ENCODE measurements at places on chromosomes 16 and 17. TPM values are rescaled to one million over a fixed set of nuclear protein-coding genes. Genes with fewer than 3 reads are reported as not detected.

MMP25 gene
- 0.54 TPM for total RNA-seq

ANKRD40CL gene
- not detected for total RNA-seq

GCGR gene
- not detected for total RNA-seq

MEOX1 gene
- total RNA-seq: 8.6 TPM

PLLP gene
- 0.06 TPM for total RNA-seq

TEDC2 gene
- 21.1 TPM for total RNA-seq

CAPNS2 gene
- not detected for total RNA-seq

MYH1 gene
- total RNA-seq: not detected

NOXO1 gene
- not detected for total RNA-seq

SLC6A2 gene
- not detected for total RNA-seq

ZNF232 gene
- total RNA-seq: 17.7 TPM

CCL11 gene
- not detected for total RNA-seq

USP31 gene
- 2.4 TPM for total RNA-seq

KCNG4 gene
- not detected for total RNA-seq

ALOX15 gene
- not detected for total RNA-seq

CRYBA1 gene
- total RNA-seq: not detected

TMEM100 gene
- total RNA-seq: 0.06 TPM

G6PC3 gene
- total RNA-seq: 22.6 TPM

KRT32 gene
- 0.06 TPM for total RNA-seq

ABCC12 gene
- total RNA-seq: not detected

ASPHD1 gene
- 2.2 TPM for total RNA-seq

TLCD2 gene
- 0.71 TPM for total RNA-seq

TMEM235 gene
- total RNA-seq: not detected

MPP2 gene
- 1.1 TPM for total RNA-seq

KRT25 gene
- not detected for total RNA-seq

GALNS gene
- total RNA-seq: 4.5 TPM

KRT16 gene
- 1.0 TPM for total RNA-seq

KIF2B gene
- total RNA-seq: not detected

IRX3 gene
- total RNA-seq: 6.5 TPM

Measured in Daoy (cell line).